ENCODE measurements at places on chromosomes 3 and 15.

DNA sequence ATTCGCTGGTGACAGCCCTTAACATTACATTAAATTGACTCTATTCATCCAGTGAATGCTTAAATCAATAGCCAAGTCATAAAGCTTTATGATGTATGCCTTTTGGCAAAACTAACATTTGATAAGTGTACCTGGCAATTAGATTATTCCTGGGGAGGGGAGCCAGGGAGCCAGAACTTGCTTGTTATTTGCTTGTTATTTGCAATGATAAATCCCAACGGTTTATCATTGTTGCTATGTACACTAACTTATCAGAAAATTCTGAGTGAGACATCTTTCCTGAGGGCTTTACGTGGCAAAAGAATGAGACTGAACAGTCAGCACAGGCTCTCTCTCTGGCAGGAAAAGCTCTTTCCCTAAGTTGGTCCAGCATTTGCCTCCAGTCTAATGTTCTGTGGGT lies 35.8 kb upstream of the FBN1 start:
- DNase-seq: no peak

- DNase-seq: no peak
These were observed 22.2 kb upstream of the DYNC1LI1 start for GRCh38 chr3:32592696-32593353.

DNA sequence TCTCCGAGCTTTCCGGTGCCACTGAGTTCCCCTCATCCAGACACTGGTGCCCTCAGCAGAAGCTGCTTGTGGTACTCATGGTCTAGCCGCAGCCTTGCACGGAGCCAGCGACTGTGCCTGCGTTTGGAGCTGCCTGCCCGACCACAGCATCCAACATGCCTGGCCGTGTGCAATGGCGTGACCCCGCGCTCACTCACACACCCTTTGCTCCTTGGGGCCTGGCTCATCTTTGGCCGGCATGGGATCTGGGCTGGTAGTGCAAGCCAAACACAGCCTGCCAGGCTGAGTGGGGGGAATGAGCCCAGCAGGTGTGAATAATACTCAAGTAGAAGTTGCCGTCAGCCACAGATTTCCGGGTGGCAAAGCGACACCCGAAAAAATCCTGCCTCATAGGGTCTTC lies 1178.7 kb upstream of the GBE1 start:
- DNase-seq: no peak

- DNase-seq: no peak
These were observed 23.5 kb upstream of the TBC1D5 start for GRCh38 chr3:17765819-17766472.

GRCh38 chr3:171168086-171168485 lies 141.6 kb upstream of the SLC2A2 start:
- DNase-seq: no peak

- DNase-seq: no peak
These were observed 112.1 kb upstream of the MRPS22 start for GRCh38 chr3:139231555-139232281.

- no peak for DNase-seq
These were observed 964.6 kb downstream of the SI start for GRCh38 chr3:164113371-164114332.

DNA sequence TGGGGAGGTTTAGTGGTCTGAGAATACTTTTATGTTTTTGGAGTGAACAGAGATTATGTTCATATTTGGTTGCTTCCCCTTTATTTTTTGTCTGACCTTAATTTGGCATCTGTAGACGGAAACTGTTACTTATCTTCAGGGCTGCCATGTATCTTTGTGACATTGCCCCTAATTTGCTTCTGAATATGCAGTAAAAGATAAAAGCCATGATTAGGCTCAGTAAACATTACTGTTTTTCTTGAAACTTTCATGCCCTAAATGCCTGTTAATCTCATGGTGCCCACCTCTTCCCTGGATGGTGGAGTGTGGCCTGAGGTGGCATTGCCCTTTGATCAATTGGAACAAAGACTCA lies 106.7 kb downstream of the C3orf70 start:
- DNase-seq: no peak

DNA sequence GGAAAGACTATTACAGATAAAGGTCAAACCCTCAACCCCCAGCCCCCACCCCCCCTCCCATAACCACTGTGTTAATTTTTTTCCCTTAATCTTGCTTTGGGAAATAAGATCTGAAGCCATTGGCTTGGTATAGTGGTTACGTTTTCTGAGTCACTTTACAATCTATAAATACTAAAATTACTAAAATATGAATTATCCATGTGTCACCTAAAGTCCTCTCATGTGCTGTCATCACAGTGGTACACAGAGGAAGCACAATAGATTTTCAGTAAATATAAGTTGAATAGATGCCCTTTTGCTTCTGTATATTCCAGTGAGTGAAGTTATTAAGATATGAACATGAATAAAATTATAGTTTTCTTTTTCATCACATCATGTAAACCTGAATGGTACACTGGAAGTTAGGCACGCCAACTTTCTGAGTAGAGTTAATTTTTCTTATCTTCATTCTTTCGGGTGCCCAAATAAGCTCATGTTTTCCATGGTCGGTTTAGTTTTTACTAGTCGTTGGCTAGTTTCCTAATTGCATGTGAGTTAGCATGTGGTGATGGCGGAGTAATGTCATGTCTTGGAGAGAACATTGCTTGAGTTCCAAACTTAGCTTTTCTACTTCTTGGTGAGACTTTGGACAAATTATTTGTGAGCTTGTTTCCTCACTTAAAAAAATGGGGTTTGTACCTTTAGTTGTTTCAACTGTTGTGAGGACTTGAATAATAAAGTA lies 11.5 kb downstream of the PPP4R2 start:
- no peak for DNase-seq

- DNase-seq: no peak
These were observed 131.3 kb upstream of the KCNMB2 start for GRCh38 chr3:178404961-178405360.

- peak; percentile 89 for DNase-seq
These were observed 259 bp upstream of the CILP start for GRCh38 chr15:65211482-65211982.

DNA sequence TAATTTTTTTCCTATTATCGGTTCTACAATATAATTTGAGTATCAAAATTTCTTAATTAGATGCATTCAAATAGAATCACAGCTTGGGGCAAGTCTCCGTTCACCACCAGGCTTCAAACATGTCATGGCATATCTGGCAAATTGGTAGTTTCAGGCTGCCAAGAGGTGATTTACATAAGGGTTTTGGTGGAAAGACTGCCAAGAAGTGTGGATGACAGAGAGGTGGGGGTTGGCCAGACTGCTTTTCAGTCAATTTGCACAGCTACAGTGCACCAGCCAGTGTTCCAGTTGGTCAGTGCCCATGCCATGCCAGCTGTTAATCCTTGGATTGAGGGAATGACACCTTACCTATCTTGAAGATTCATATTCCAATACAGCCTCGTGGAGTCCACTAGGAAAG lies 8.4 kb upstream of the GSK3B start:
- no peak for DNase-seq

DNA sequence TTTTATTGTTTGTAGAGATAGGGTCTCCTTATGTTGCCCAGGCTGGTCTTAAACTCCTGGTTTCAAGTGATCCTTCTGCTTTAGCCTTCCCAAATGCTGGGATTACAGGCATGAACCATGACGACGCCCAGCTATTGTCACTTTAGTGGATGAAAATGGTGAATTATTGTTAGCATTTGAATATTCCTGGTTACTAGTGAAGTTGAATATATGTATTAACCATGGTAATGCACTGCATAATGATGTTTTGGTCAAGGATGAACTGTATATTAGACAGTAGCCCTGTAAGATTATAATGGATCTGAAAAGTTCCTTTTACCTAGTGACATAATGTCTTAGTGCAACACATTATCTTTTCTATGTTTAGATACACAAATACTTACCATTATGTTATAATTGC lies 50.4 kb upstream of the KCNAB1 start:
- DNase-seq: no peak

DNA sequence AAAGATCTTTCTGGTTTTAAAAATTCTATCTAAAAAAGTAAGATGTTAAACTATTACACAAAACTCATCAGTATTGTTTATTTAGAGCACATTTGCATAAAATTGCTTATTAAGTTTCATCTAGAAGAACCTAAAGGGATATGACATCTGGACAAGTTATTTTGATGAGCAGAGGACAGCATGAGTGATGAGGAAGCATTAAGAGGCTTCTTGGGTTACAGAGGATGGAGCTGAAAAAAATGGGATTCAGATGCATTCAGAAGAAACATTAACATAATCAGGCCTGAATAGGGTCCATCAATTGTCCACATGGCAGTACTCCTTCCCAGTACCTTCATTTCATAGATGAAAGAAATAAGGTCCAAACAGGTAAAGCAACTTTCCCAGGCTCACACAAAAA lies 41.6 kb downstream of the IMPG2 start:
- DNase-seq: no peak

- no peak for DNase-seq
These were observed 17.1 kb downstream of the HOMER2 start for GRCh38 chr15:82935382-82935781.

DNA sequence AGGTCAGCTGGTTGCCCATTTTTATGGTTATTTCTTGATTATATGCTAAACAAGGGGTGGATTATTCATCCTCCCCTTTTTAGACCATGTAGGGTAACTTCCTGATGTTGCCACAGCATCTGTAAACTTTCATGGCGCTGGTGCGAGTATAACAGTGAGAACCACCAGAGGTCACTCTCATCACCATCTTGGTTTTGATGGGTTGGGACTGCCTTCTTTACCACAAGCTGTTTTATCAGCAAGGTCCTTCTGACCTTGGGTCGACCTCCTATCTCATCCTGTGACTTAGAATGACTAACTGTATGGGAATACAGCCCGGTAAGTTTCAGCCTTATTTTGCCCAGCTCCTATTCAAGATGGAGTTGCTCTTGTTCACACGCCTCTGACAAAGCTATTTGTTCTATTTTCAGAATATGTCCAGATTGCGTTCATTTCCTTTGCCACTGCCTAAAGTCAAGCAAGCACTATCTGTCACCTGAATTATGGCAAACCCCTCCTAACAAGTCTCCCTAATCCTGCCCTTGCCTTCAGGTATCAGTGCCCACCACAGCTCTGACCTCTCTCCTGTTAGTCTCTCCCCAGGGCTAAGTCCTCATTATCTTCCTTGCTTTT lies 308.5 kb downstream of the ROBO2 start:
- DNase-seq: no peak

GRCh38 chr15:27993996-27994780 lies 104.9 kb downstream of the OCA2 start:
- DNase-seq: no peak

DNA sequence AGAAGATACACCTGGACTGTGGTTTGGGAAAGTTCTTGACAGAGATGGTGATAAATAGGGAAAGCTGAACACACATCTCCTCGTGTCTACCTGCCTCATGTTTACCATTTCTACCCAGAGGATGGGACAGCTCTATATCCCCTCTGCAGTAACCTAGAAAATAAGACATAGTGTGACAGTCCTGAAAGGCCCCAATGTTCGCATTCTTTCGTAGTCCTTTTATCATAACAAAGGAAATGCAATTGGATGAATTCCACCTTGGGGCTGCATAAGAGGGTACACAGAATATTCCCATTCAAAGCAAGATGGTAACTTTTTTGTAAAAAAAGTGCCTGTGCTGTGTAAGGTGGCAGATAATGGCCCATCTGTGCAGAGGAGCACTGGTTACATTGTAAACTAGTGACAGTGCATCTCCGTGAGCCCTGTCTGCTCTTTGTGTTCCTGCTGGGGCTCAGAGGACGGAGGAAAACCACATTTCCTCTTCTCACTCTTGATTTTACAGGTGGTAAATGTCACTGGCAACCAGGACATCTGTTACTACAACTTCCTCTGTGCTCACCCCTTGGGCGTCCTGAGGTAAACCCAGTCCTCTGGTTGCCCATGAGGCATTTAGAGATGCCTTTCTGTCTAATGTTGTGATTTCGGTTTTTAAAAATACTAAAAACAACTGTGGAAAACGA lies 74.3 kb downstream of the SIDT1 start:
- no peak for DNase-seq

DNA sequence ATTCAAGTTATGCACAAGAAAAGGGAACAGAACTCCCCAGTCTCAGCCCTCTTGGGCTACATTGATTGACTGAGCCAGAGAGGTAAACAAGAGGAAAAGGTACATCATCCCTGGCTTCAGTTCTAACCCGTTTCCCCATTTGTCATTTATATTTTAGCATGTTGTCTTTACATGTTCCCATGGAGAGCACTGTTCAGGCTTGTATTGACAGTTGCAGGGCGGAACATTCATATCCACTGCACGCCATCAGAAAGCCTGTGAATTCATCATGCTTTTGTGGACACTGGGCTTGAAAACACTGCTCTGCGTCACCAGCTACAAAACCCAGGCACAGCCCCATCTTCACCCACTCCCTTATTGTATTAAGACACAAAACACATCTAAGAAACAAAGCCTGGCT lies 240.9 kb upstream of the EIF1B start:
- peak; percentile 42 for DNase-seq

GRCh38 chr15:94086341-94086740 lies 145.0 kb upstream of the MCTP2 start:
- DNase-seq: no peak

DNA sequence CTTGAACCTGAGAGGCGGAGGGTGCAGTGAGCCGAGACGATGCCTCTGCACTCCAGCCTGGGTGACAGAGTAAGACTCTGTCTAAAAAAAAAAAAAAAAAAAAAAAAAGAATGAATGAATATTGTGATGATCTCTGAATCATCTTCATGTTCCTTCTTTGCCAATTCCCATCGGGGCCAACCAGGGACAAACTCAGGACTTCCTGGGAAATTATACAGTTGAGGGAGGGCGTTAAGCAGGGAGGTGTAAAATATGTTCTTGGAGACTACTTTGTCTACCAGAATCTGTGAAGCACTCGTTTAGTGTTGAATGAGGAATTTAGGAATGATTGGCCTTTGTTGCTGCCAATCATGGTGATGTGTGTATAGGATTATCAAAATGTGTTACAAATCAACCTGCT lies 210.6 kb downstream of the PTPRG start:
- no peak for DNase-seq

- no peak for DNase-seq
These were observed 749.4 kb downstream of the PLOD2 start for GRCh38 chr3:145411605-145412004.

- DNase-seq: peak; percentile 66
These were observed 37.5 kb upstream of the MYZAP start for GRCh38 chr15:57554063-57554811.

- no peak for DNase-seq
These were observed 319.9 kb upstream of the GRM7 start for GRCh38 chr3:6540981-6541380.

DNA sequence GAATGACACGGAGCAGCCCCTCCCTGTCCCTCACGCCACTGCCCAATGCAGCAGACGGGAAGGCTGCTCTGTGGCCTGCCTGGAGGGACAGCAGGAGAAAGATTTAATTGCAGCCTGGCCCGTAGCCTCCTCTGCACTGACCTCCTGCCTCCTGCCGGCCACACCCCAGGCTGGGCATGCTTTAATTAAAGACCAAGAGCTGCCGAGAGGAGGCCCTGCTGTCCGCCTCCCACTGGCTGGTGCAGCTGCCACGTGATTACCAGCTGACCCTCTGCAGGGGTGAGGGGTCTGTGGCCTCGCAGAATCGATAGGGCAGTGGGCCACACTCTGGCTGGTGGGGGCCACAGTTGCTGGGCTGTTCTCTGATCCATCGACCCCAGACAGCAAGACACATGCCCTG lies 100.2 kb upstream of the PRR23E start:
- DNase-seq: no peak

GRCh38 chr15:100952566-100952965 lies 33.4 kb downstream of the LRRK1 start:
- DNase-seq: no peak
